ENCODE measurements at places on chromosomes 2 and 18.

GRCh38 chr18:58464104-58464625 lies 164.7 kb downstream of the ALPK2 start:
- peak; percentile 70 for DNase-seq

DNA sequence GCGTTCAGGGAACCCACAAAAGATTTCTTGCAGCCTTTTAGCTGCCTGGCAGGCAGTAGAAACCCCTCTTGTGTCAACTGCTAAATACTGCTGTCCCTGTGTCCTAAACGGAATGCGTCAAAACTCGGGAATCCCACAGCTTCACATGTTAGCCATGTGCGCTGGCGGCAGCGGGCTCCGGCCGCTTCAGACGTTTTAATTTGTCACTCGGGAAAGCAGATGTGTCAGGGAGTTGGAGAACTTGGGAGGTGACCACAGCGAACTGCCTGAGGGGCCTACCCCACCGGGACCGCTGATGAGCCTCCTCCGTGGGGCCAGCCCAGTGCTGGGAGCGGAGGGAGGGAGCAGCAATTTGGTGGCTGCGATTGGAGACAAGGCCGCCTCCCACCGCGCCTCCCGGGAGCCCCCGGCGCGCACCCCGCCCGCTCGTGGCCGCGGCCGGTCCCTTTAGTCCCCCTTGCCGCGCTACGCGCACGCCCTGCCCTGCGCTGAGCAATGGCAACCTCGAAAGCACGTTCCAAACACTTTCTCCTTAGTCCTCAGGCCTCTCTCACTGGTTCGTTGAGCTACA lies 146.1 kb upstream of the SATB2 start:
- DNase-seq = no peak

DNA sequence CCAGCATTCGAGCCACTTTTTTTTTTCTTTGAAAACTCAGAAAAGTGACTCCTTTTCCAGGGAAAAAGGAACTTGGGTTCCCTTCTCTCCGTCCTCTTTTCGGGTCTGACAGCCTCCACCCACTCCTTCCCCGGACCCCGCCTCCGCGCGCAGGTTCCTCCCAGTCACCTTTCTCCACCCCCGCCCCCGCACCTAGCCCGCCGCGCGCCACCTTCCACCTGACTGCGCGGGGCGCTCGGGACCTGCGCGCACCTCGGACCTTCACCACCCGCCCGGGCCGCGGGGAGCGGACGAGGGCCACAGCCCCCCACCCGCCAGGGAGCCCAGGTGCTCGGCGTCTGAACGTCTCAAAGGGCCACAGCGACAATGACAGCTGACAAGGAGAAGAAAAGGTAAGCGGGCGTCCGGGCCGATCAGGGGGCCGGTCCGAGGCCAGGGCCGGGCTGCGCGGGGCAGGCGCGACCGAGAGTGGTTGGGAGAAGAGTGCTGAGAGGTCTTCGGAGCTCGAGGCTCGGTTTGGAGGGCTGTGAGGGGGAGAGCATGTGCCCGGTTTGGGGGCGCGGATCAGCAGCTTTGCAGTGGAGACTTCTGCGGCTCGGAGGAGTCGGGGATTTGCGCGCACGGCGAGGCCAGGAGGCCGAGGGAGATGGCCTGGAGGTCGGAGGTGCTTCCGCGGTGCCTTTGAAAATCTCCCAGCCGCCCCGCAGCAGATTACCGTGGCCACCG lies 502 bp downstream of the EPAS1 start:
- DNase-seq = peak; percentile 70

GRCh38 chr2:173588931-173589369 lies 234.3 kb downstream of the CDCA7 start:
- peak; percentile 61 for DNase-seq

GRCh38 chr2:45242161-45242741 lies 233.0 kb upstream of the SIX2 start:
- peak; percentile 44 for DNase-seq

GRCh38 chr2:176682278-176682677 lies 413.0 kb downstream of the MTX2 start:
- no peak for DNase-seq

DNA sequence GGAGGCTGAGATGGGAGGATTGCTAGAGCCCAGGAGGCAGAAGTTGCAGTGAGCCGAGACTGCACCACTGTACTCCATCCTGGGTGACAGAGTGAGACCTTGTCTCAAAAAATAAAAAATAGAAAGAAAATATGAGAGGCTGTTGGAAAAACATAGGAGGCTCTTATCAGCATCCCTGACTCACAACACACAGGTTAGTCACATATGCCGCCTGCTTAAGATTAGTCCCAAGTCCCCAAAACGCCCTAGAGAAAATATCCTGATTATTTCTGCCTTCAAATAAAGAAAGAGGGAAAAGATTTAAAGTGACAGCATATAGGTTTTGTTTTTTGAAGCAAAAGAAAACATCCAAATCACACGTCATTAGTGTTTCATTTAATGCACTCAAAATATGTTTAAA lies 29.8 kb upstream of the GALM start:
- no peak for DNase-seq

- DNase-seq = peak; percentile 82
Observed at GRCh38 chr2:145752091-145752806, 1232.3 kb upstream of the ZEB2 start.
